SJSA1 (cell line): ENCODE measurements at places on chromosomes 1 and 21.
A peak's percentile ranks its signal among the peaks of the same experiment; 100 is the strongest.

GRCh38 chr1:180925471-180926051 is 12.9 kb downstream of the KIAA1614 start:
- no peak for DNase-seq

GRCh38 chr1:25089772-25090171 is 142.5 kb downstream of the SYF2 start:
- no peak for DNase-seq

GRCh38 chr1:155555915-155556314 is 6.7 kb downstream of the ASH1L start:
- no peak for DNase-seq

DNA sequence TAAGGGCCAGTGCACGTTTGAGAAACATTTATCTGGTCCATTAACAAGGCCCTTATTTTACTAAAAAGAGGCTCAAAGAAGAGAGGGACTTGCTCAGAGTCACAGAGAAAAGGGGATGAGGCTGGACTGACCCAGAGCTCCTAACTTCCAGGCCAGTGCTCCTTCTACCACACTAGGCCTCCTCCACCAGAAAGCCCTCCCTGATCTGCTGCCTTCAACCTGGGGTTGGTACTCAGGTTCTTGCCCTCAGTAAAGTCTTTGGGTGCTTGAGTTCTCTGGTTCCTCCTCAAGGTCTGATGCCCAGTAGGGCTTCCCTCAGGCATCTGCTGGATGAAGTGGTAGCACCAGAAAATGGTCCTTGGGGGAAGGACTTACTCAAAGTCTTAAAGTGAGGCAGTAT is 26.0 kb downstream of the TTC39A start:
- no peak for DNase-seq

DNA sequence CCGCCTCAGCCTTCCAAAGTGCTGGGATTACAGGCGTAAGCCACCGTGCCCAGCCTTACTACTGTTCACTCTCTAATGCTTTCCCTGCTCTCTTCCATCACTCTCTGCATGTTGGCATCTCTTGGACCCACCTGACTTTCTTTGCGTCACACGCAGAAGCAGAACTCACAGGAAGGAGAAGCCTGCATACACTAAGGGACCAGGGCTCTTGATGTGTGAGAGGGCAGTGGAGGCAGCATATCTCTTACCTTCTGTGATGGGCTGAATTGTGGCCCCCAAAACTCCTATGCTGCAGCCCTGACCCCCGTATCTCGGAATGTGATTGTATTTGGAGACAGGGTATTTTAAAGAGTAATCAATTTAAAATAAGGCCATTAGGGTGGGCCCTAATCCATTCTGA is 26.7 kb upstream of the SLAMF9 start:
- peak; percentile 12 for DNase-seq

- no peak for DNase-seq
These were observed 364 bp downstream of the GOLPH3L start for GRCh38 chr1:150696590-150696989.

DNA sequence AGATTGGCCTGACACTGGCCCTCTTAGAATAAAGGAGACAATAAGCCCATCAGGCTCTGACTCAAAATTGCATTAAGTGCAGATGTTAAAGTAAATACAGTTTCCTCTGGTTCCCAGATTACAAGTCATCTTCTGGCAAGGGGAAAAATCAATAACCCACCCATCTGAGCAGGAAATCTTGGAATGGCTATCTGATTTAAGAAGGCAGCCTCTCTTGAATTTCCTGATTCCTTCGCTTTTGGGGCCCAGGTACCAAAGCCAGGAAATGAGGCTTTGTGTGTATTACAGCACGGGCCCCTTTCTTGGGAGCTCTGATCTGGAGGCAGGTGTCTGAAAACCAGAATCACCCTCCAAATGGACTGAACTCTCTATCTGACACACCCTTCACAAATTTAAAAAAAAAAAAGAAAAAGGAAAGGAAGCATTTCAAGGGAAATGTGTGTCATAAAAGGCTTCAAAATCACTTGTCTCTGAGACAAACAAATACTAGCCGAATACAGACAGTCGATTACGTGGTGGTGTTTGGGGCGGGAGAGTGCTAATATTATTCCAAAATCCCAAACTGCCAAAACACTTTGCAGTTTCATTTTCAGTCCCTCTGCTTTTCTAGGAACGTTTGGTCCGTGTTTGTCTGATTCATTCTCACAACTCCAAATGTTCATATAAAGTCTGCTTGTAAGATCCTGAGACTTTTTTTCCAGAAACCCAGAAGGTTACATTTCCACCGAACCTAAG is 240.9 kb upstream of the CAMK1G start:
- no peak for DNase-seq

GRCh38 chr1:115839679-115840237 is 1.2 kb downstream of the NHLH2 start:
- no peak for DNase-seq

- DNase-seq: no peak
These were observed 282 bp upstream of the SOD1 start for GRCh38 chr21:31659286-31659535.

GRCh38 chr1:68973459-68974244 is 476.8 kb upstream of the DEPDC1 start:
- DNase-seq: no peak

DNA sequence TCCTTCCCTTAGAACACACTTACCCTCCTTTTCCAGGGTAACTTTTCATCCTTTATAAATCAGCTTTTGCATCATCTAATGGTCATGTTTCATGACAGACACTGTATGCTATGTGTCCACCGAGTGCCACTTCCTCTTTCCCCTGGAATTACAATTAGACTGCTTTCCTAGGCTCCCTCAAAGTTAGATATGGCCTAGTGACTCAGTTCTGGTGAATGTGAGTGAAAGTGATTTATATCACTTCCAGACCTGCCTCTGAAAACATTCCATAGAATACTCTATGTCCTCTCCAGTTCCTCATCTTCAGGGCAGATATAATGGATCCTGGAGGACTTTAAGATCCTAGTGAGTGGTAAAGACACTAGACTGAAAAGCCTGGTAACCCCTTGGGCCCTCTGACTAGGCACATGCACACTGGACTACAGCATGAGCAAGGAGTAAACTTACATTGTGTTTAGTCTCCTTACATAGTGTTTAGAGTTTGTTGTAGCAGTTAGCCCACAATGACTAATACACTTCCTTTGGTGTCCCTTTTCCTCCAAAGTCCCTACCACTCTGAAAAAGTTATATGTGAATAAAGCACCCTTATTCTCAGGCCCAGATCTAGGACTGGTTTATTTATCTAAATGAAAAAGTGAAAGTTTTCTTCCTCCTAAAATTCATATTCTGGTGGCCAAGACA is 59.3 kb downstream of the GPR88 start:
- DNase-seq: peak; percentile 74

DNA sequence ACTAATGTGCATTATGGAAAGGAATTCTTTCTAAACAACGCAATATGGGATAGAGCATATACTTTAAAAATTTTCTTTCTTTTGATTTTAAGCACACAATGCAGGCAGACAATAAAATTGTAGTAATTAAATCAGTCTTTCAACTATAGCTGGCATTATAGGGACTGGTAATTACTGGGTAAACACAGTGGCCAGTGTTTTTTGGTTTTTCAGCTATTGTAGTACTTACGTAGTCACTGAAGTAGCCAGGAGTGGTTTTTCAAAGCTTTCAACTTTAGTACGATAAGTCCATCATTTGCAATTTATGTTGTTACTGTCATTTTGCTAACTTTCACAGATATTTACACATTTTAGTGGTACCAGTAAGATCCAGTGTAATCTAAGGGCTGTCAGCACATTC is 50.6 kb downstream of the RAB3GAP2 start:
- DNase-seq: no peak

- no peak for DNase-seq
These were observed 8.7 kb upstream of the TDRD10 start for GRCh38 chr1:154493276-154493675.

GRCh38 chr1:12040457-12041051 is 21.3 kb downstream of the MIIP start:
- peak; percentile 73 for DNase-seq

- no peak for DNase-seq
These were observed 24.2 kb downstream of the ENO1 start for GRCh38 chr1:8854240-8854639.
